ENCODE measurements at places on chromosomes 11 and 22. TPM values are rescaled to one million over a fixed set of nuclear protein-coding genes. Genes with fewer than 3 reads are reported as not detected.
A peak's percentile ranks its signal among the peaks of the same experiment; 100 is the strongest.

OR52A1 gene
- not detected for total RNA-seq

GRM5 gene
- total RNA-seq = 0.04 TPM

SOX6 gene
- 7.9 TPM for total RNA-seq

DNA sequence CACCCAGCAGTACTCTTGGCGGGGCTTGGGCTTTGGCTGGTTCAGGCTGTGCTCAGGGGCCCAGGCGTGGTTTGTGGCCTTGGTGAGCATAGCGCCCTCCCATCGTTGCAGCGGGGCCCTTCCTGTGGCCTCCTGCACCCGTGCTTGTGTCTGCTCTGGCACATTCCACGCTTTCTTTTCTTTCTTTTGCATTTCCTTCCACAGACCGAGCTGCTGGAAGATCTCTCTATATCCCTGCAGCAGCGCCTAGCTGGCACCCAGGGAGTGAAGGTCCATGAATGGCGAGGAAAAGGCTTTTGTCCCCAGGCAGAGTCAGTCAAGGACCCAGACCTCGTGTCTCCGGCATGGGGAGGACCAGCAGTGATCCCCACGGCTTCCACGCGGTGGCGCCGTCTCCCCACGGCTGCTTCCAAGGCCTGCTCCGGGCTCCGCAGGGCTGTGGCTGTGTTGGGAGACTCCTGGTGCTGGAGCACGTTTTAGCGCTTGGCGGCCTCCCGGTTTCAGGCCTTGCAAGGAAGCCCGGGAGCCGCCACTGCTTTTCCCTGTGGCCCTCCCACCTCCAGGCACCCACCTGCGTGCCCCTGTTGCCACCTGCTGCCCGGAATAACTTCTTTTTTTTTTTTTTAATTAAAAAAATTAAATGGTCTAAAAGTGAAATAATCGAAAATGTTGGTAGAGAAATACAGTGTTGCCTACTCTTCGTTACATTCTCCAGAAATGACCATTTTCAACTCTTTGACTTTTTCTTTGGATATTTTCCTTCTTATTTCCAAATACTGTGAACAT is 28.5 kb downstream of the GLB1L2 start:
- peak; percentile 74 for DNase-seq

GRCh38 chr11:108586600-108586999 is 7.0 kb downstream of the EXPH5 start:
- DNase-seq = no peak

GRCh38 chr22:48588878-48589450 is 1238.7 kb downstream of the BRD1 start:
- no peak for DNase-seq

PHLDA2 gene
- not detected for total RNA-seq

DNA sequence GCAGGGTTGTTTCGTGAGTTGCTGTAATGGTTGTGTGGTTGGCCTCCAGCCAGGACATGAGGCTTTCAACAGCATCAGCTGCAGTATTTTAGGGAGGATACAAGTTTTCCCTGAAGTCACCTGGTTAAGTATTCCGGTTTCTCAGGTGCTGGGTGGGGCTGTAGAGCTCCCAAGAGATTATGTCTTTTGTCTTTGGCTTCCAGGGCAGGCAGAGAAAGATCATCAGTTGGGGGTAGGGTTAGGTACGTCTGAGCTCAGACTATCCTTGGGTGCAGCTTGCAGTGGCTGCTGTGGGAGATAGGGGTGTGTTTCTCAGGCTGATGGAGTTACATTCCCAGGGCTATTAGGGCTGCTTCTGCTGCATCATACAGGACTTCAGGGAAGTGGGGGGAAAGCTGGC is 47.5 kb upstream of the MRGPRX1 start:
- no peak for DNase-seq

TMEM45B gene
- not detected for total RNA-seq
